Ovary (tissue), 10 donors: ENCODE measurements at places on chromosomes 2 and 18. TPM values are rescaled to one million over a fixed set of nuclear protein-coding genes. Genes with fewer than 3 reads are reported as not detected.
A peak's percentile ranks its signal among the peaks of the same experiment; 100 is the strongest.

- no peak for DNase-seq
Measured at GRCh38 chr2:31246184-31246852, 12.4 kb downstream of the EHD3 start.

DNA sequence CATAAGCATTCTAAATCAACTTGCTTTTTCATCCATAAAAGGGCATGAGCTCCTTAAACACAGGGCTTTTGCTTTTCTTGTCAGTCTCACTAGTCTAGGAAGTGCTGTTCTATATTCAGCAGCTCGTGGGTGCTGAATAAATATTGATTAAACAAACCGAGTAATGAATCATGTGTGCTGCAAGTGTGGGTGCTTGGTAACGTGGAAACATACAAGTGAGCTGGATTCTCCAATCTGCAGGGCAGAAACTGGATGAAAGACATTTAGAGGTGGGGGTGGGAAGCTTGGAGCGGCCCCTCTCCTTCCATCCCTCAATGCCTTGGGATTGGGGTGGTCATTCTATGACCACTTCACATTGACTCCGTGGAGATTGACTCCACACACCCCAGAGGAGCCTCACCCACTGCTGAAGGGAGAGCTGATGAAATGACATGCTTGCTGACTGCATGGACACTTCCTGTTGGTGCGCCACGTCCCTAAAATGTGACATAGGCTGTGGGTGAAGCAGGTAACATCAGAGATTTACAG is 114.6 kb downstream of the DOCK10 start:
- no peak for DNase-seq

DNA sequence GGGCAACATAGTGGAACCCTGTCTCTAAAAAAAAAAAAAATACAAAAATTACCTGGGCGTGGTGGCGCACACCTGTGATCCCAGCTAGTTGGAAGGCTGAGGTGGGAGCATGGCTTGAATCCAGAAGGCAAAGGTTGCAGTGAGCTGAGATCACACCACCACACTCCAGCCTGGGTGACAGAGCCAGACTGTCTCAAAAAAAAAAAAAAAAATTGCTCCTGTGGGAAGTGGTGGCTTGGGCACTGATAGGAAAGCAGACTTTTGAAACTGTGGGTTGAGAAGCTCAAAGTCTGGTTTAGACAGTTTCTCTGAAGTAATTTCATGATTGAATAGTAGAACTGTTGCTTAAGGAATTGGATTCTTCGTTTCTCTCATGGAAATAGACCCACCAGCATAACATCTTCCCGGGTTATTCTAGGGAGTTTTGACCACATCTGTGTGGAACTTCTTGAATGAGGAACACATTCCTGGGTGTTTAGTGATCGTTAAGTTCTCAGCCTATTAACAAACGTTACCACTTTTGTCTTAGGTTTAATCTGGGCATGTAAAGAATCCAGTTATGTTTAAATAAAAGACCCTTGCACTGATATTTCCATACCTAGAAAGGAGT is 33.5 kb downstream of the GRHL1 start:
- no peak for DNase-seq

The EVA1A gene
- total RNA-seq = 1.2 TPM

The ASPRV1 gene
- 4.4 TPM for total RNA-seq

GRCh38 chr2:85811180-85812093 is 57.6 kb downstream of the ATOH8 start:
- DNase-seq = peak; percentile 74

GRCh38 chr2:237208373-237209260 is 122.9 kb downstream of the COPS8 start:
- no peak for DNase-seq

DNA sequence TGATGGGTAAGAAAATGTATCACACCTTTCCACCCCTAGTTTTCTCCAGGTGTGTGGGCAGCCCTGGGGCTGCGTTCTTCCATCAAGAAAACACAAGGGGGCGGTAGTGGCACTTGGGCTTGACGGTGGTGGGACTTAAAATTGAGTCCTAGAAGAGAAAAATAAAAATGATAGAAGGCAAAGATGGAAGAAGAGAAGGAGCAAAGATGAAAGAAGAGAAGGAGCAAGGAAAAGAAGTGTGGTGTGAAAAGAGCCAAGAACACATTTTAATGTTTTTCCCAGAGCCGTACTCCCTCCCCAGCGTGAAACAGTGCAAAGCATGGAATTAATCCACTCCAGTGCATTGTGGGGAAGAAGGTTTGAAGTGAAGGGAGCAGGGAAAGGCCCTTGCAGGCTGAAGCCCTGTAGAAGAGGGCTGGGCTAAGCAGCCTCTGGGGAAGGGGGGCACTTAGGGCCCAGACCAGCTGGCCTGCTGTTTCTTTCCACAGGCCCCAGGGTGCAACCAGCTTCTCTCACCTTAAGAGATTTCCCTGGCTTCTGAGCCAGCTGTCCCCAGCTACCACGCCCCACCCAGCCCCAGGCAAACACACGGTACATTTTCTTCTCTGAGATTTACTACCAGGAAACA is 256.8 kb downstream of the RNF152 start:
- DNase-seq = peak; percentile 37

- DNase-seq = no peak
Measured at GRCh38 chr2:145258903-145259579, 739.1 kb upstream of the ZEB2 start.

GRCh38 chr2:212958757-212959295 is 192.6 kb downstream of the IKZF2 start:
- DNase-seq = no peak

The MALL gene
- total RNA-seq = 2.4 TPM

- no peak for DNase-seq
Measured at GRCh38 chr2:71834796-71835195, 312.9 kb downstream of the CYP26B1 start.

- no peak for DNase-seq
Measured at GRCh38 chr2:177692783-177693269, 300.3 kb downstream of the AGPS start.

GRCh38 chr2:222861411-222862105 is 722 bp downstream of the ACSL3 start:
- DNase-seq = peak; percentile 51

The GULP1 gene
- 41.7 TPM for total RNA-seq

The RNF149 gene
- 28.1 TPM for total RNA-seq

DNA sequence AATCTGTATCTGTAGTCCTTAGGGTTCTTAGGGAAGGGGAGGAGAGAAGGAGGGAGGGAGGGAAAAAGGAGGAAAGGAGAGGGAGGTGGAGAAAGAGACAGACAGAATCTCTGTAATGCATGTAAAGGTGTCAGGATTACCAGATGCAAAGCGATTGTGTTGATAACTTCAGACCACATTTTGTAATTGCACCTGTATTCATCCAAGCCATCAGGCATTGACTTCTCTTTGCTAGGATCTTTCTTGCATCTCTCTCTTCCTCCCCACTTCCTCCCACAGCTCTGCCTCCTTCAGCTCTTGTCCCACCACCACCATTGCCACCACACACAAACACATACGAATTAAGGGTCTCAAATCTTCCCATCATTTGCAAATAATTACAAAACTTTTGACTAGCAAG is 91.4 kb downstream of the AOX1 start:
- DNase-seq = no peak

The PAIP2B gene
- total RNA-seq = 20.7 TPM

DNA sequence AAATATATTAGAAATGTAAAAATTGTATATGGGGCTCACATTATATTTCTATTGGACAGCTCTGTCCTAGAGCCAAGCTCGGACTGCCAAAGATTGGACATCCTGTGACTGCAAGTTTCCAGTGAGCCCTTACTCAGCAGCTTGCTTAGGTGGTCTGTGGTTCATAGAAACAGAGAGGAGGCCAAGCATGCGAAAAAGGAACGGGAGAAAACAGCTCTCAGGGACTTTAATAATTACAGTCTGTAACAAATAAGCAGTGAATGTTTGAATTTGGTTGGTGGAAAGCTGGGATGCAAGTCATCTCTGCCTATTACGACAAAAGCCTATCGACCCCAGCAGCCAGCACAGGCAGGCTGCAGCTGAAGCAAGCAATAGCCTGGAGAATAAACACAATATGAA is 35.6 kb downstream of the WIPF1 start:
- no peak for DNase-seq

DNA sequence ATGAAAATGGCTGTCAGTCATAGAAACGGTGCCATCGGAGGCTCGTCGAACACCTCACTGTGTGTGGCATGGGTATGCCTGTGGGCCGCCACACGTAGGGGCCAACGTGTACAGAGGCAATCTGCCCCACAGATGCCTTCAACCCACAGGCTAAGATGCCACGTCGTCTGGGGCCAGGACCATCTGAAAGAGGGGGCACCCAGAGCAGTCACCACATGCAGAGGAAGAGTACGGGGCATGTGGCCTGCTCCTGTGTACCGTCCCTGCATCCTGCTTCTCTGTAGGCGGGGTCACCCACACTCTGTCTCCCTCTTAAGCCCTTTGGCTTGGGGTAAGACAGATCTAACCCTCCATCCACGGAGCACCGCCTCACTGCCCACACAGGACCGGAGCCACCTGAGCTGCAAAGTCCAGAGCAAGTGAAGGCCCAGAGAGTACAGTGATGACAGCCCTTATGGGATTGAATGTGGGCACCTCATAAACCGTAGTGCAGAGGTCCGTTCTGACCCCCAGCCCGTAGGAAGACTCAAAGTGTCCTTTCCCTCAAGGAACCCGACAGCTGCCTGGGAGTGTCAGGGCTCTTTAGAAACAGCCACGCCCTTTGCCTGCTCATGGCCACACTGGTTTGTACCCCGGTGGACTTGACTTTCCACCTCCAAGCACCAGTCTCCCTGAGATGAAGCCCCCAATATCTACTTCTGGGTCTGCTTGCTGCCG is 66.2 kb downstream of the TWIST2 start:
- DNase-seq = peak; percentile 18

DNA sequence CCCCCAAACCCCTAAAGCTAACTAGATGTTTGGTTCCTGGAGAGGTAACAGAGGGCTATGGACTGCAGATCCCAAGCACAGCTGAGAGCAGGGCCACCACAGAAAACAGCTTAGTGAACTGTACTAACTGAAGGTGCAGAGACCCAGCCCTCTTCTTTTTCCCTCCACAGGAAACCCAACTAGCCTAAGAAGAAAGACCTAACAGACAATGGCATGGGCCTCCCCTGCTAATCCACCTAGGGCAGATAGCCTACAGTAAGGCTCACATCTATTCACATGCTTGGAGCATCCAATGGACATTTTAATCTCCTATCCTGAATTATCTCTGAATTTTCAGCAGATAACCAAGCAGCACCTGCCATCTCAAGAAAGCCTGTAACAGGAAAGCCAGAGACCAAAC is 8.8 kb upstream of the FECH start:
- DNase-seq = no peak

The C2orf81 gene
- 3.7 TPM for total RNA-seq

The ATP6V1B1 gene
- total RNA-seq = 11.9 TPM

DNA sequence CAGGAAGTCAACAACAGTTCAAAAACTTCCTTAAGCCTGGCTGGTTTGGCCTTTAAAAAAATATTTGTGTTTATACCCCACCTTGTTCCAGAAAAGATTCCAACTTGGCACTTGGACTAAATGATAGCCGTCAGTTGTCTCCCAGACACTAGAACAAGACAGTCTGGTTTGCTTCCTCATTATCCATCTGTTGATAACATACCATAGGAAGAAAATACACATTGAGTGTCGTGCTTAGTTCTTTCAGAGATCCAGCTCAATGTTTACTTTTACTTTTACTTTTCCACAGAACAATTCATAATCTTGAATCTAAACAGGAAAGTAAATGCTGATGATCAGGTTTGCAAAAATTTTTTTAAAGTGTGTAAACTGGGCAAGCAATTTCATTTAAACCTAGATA is 2.4 kb upstream of the VPS54 start:
- no peak for DNase-seq

The GKN2 gene
- not detected for total RNA-seq

DNA sequence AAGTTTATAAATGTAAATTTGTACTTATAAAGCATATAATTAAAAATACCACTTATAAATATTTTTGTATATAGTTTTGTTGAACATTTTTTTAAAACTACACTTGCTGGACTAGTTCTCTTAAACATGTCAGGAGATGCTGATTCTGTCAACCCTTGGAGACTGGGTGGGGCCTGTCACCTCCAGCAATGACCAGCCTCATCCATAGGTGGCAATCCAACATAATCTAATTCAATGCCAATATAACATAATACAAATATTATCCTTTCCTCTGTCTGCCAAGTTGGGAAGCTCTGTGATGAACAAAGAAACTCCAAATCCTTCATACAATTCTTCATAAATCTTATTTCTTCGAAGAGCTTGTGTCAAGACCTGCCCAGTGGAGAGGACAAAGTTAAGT is 140.4 kb downstream of the RBMS1 start:
- no peak for DNase-seq

GRCh38 chr2:12070153-12070552 is 323.7 kb downstream of the LPIN1 start:
- DNase-seq = no peak

- DNase-seq = no peak
Measured at GRCh38 chr2:172790404-172790803, 54.8 kb downstream of the RAPGEF4 start.

The TUBB6 gene
- 142 TPM for total RNA-seq

DNA sequence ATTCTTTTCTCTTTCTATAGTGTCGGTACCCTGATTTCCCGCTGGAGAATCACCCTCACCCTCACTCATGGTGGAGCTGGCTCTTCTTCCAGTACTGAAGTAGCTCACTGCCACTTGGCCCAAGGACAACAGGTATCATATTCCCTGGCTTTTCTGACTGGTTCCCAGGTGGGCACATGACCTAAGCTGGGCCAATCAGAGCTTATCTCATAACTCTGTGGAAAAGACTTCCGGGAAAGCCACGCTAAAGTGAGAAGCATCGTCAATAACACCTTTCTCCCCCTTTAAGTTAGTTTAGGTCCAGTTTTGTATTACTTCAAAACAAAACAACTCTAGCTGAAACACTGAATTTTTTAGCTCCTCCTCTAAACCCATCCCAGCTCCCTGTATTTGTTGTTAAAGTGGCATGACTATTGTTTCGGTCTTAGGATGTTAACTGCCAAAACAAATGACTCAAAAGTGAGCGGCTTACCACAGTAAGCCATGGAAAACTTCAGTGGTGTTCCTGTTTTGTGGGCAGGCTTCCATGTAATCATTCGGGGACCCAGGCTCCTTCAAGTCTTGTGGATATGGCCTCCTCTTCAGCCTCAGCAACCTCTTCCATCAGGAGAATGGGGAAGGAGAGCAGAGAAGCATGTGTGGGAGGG is 137.4 kb upstream of the DLX2 start:
- no peak for DNase-seq

DNA sequence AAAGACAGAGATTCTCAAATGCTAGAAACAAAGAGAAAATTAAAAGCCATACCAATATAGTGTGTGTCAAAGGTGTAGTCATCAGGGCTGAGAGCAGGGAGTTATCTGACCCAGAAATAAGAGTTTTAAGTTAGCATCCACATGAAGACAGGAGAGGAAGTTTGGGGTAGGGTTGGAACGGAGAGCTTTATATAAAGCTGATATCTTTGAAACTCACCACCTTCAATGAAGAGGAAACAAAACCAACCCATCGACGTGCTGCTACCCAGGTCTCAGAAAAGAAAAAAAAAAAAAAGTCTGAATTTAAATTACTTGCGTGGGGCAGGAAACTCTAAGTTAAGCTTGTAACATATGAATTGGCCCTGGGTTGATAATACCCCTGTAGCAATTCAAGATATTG is 42.4 kb downstream of the ARL4C start:
- DNase-seq = no peak
